ENCODE measurements at places on chromosomes 2 and 18. TPM values are rescaled to one million over a fixed set of nuclear protein-coding genes. Genes with fewer than 3 reads are reported as not detected.

Gene THADA
- 16.3 TPM for total RNA-seq

Gene FAM237A
- total RNA-seq = not detected

Gene MCFD2
- 95.2 TPM for total RNA-seq

Gene CXCR1
- not detected for total RNA-seq
